ENCODE measurements at places on chromosomes 5 and 9.

DNA sequence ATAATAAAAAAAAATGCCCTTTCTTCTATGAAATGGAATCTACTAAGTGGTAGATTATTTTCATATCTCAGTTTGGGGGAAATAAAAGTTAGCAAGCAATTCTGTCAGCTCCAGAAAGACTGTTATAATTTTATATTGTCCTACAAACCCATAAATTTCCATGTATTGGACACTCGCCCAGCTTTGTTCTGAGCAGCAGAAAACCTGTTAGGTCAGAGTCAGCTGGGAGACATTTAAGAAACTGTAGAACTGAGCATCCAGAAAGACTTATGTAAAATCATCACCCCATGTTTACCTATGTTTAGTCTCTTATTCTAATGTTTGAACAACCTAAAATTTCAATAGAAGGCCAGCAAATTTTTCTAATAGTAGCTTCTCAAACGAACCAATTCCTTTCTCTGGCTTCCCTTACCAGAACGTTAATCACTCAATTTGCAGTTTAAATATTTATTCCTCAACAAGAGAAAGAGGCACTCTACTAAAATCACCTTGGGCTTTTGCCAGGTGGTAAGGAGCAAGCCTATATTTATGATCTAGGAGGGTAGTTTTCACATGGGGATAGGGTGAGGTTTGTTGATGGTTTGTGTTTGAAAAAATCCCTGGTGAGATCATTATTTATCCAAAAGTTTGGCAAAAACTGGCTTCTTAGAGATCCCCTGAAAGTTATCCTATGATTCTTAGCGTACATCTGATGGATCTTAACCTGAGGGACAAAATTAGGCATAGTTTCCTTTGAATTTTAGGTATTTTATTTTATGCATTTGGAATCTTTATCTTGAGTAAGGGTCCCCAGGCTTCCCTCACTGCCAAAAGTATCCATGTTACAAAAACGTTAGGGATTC is 34.4 kb downstream of the MACROH2A1 start:
- no peak for DNase-seq

GRCh38 chr5:43275391-43275790 is 37.8 kb downstream of the HMGCS1 start:
- no peak for DNase-seq

- peak; percentile 70 for DNase-seq
Measured at GRCh38 chr5:97764700-97765099, 581.7 kb upstream of the RIOK2 start.

DNA sequence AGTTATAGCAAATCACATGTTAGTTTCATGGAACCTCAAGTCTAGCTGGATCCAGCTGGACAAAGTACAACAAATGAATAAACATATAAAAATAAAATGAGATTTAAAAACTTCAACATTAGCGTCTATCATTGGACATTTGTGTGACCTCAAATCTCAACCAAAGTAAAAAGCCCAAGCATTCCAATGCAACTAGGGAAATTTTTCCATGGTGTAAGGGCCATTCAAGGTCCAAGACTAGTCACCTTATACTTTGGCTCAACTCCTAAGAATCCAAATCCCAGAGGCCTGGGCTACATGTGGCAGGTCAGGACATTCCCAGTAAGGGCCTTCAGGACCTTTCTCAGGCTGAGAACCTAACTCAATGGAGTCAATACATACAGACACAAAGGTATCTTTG is 137.4 kb upstream of the DMAC1 start:
- DNase-seq: no peak

- DNase-seq: no peak
Measured at GRCh38 chr5:111976705-111977435, 219.9 kb upstream of the NREP start.

DNA sequence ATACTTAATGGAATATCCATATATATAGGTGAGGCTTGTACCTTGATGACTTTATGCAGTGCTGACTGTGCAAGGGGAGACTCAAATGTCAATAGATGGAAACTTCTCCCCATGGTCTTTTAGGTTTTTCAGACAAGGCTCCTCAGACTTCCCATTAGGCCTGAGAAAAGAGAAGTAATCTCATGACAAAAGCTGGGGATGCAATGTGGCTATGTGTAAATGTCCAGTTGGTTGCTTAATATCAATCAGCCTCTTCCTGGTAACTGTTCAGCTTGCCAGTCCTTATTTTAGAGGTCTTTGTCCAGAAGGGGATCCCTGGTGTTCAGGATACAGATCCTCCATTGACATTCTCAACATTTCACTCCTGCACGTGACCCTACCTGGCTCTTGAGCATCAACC is 621.1 kb upstream of the CDH18 start:
- DNase-seq: no peak

DNA sequence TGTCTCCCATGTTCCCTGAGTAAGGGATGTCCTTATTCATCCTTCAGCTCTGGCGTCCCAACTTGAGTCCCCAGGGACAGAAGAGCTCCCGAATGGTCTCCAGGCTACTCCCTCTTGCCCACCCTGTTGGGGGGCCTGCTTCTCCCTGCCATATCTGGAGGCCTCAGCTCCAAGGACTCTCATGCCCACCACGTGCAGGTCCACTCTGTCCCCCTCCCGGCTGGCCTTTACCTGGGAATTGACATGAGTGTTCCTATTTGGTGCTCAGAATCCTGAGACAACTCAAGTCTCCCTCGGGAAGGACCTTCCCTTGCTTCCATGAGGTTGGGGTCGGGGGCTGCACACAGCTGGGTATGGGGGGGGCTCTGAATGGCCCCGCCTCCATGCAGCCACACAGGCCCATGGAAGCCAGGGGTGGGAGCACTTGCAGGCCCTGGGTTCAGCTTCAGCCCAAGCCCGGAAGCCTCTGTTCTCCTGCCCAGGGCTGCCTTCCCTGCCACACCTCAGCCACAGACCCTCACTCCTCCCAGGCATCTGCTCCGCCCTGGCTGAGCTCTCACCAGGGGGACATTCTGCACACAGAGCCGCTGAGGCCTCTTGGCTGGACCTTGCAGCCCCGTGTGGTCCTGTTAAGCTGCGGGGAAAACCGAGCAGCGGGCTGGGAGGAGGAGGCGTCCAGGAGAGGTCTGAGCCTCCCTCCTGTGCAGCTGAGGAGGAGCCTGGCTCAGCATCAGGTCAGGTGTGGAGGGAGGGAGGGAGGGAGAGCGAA is 121.9 kb downstream of the PHF2 start:
- no peak for DNase-seq

GRCh38 chr9:35757226-35757891 is 3.3 kb upstream of the MSMP start:
- DNase-seq: no peak

DNA sequence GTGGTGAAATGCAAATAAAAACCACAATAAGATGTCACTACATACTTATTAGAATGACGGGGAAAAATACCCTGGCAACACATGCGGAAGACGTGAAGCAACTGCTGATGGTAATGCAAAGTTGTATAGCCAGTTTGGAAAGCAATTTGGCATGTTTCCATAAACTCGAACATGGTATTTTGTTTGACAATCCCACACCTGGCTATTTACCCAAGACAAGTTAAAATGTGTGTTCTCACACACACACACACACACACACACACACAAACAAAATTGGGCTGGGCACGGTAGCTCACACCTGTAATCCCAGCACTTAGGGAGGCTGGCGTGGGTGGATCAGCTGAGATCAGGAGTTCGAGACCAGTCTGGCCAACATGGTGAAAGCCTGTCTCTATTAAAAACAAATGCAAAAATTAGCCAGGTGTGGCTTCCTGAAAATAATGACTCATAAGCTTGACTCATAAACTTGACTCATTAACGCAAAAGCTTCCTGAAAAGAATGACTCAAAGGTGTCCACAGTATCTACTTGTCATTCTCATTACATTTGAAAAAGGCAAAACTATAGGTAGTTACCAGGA is 456.5 kb downstream of the CDH18 start:
- DNase-seq: peak; percentile 78

- DNase-seq: no peak
Measured at GRCh38 chr9:75927356-75927755, 36.9 kb downstream of the PCSK5 start.

- no peak for DNase-seq
Measured at GRCh38 chr9:115204904-115205453, 87.0 kb upstream of the TNC start.

- DNase-seq: no peak
Measured at GRCh38 chr5:14506140-14506538, 75.5 kb upstream of the OTULINL start.

DNA sequence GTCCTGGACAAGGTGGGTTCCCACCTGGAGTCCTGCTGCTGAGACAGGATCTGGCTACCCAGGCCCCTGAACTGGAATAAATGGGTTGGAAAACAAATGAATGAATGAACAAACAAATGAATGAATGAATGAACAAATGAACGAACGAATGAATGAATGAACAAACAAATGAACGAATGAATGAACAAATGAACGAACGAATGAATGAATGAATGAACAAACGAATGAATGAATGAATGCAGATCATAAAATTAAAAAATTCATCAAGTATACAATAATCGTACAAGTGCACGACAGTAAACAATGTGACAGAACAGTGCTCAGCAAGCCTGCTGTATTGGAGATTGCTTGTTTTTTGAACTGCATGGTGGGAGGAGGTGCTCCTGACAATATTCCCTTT is 2097.1 kb downstream of the MAT2B start:
- DNase-seq: no peak

- no peak for DNase-seq
Measured at GRCh38 chr5:111603446-111603827, 91.1 kb upstream of the STARD4 start.

DNA sequence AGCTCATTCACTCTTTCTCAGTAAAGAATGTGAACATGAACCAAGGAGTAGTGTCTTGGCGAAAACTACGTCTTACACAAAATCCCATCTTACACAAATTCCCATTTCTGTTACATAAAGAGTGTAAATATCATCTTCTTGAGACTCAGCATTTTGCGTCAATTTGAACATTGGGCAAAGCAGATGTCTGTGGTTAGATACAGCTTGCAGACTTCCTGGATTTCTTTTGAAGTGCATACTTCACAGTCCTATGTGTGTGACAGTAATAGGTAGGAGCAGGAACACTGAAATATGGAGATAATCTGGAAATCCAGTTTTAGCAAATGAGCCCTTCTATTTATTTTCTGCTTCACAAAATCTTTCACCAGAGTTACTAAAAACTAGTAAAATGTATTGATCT is 58.8 kb downstream of the C6 start:
- no peak for DNase-seq

- no peak for DNase-seq
Measured at GRCh38 chr9:93555370-93555769, 21.0 kb upstream of the PHF2 start.

GRCh38 chr9:93022066-93022465 is 36.4 kb upstream of the SUSD3 start:
- no peak for DNase-seq

DNA sequence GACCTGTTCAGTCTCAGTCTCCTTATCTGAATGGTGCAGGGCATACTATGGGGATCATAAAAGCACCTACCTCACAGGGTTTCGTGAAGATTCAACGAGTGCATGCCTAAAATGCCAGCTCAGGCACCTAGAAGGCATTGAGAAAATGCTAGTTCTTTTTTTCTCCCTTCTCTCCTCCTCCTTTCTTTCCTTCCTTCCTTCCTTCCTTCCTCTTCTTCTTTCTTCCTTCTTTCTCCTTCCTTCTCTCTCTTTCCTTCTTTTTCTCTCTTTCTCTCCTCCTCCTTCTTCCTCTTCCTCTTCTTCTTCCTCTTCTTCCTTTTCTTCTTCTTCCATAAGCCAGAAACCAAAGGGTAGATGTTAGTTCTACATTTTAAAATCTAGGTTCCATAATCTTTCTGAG is 12.3 kb upstream of the RAB14 start:
- DNase-seq: no peak

DNA sequence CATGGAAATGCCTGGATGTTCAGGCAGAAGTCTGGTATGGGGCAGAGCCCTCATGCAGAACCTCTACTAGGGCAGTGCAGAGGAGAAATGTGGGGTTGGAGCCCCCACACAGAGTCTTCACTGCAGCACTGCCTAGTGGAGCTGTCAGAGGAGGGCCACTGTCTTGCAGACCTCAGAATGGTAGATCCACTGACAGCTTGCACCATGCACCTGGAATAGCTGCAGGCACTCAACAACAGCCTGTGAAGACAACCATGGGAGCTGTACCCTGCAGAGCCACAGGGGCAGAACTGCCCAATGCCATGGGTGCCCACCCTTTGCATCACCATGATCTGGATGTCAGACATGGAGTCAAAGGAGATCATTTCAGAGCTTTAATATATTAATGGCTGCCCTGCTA is 36.9 kb downstream of the TRIP13 start:
- DNase-seq: no peak

DNA sequence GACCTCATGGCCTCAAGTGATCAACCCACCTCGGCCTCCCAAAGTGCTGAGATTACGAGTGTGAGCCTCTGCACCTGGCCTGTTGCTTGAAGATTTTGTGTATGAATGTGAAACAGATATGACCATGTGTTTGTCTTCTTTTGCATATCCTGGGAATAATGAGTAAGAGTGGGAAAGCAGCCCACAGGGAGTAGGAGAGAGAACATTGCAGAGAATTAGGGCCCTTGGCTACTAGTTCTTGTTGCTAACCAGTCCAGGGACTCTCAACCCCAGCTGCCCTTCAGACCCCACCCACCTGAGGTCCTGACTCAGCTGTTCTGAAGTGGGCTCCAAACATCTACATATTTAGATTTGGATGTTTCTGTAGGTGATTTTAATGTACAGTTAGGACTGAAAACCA is 125.5 kb downstream of the MTX3 start:
- DNase-seq: no peak

- no peak for DNase-seq
Measured at GRCh38 chr9:73269430-73270101, 117.9 kb downstream of the ANXA1 start.

DNA sequence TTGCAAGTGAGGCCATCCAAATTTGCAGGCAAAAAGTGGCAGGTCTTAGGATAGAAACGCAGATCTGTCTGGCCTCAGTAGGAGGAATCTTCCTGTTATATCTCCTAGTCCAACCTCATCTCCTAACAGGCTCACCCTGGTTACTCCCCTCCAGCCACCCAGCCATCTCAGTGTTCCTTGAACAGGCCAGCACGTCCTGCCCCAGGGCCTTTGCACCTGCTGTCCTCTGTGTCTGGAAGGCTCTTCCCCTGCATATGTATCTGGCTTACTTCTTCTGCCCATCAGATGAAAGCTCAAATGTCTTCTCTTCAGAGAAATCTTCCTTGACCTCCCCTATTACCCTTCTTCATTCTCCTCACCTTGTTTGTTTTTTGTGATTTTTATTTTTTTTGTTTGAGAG is 107.3 kb upstream of the ALDH1B1 start:
- no peak for DNase-seq

- DNase-seq: no peak
Measured at GRCh38 chr5:119400245-119400644, 44.4 kb downstream of the TNFAIP8 start.

DNA sequence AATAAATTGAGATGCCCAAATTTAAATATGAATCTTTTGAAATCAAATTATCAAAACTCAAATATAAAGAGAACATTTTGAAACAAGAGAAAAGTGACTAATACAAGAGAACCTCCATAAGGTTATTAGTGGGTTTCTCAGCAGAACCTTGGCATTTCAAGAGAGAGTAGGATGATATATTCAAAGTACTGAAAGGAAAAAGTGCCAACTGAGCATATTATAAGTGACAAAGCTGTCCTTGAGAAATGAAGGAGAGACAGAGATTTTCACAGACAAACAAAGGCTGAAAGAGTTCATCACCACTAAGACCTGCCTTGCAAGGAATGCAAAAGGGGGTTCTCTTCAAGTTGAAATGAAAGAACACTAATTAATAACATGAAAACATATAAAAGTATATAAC is 366.0 kb downstream of the HINT1 start:
- no peak for DNase-seq

GRCh38 chr9:97933297-97933998 is 4.5 kb downstream of the HEMGN start:
- DNase-seq: no peak

GRCh38 chr9:126235336-126236243 is 91.0 kb upstream of the MVB12B start:
- no peak for DNase-seq
